ENCODE measurements at places on chromosomes 4 and X.

DNA sequence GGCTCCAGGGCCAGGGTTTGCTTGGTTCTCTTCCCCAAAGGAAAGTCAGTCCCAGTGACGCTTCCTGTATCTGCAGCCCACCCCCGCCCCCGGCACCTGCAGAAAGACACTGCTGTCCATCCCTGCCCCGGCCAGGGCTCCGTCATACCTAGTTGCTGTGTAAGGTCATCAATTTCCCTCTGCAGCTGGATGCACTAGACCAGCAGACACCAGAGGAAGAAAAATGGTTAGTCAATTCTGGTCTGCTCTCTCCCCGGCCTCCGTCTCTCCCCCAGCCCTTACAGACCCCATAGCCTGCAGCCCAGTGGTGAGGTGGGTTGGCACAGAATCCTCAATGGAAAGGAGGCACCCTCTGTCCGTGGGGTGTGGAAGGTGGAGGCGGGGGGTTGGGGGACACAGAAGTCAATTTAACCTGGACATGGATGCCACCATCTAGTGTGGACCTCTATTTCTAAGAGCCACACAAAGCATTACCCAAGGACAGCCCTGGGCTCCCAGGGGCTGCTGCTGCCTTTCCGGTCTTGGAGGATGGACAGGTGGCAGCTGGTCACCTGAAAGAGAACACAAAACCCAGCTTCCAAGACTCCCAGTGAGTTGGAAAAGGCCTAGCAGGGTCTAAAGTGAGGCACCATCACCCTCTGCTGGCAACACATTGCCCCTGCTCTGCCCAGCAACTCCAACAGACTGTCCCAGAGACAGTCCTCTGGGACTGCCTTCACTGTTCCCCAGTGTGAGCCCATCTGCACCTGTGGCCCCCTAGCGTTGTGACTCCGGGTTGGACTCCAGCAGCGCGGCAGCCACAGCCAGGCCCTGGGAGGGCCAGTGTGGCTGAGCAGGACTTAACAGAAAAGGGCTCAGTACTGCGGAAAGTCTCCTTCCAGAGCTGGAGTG is 40.2 kb upstream of the NHSL2 start:
- DNase-seq = no peak

- no peak for DNase-seq
Measured at GRCh38 chr4:169201222-169202144, 69.3 kb downstream of the SH3RF1 start.

- no peak for DNase-seq
Measured at GRCh38 chr4:7842384-7843279, 97.0 kb downstream of the AFAP1 start.

- DNase-seq = no peak
Measured at GRCh38 chr4:78379991-78380729, 171.4 kb upstream of the ANXA3 start.

GRCh38 chr4:57442831-57443291 is 332.7 kb upstream of the IGFBP7 start:
- DNase-seq = no peak

- DNase-seq = no peak
Measured at GRCh38 chr4:48073567-48074103, 57.1 kb downstream of the NIPAL1 start.

Measured in stimulated activated naive CD8-positive, alpha-beta T cell treated with anti-CD3 and anti-CD28 coated beads, Interleukin-15, amount 100 ng/mL, for 72 hours (primary cell).